ENCODE measurements at places on chromosomes 1 and 21.
A peak's percentile ranks its signal among the peaks of the same experiment; 100 is the strongest.

DNA sequence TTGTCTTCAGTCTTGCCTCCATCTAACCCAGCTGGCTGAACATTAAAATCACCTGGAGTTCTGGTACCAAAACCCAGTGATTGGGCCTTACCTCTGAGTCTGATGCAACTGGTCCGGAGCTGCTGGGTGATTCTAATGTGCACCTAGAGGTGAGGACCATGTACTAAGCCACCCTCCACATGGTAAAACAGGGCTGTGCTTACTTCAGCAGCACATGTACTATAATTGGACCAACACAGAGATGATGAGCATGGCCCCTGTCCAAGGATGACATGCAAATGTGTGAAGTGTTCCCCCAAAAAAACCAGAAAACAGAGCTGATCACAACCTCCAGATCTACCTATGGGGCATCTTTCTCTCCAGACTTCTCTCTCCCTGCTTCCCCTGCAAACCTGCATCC lies 37.0 kb downstream of the ELK4 start:
- DNase-seq = no peak

GRCh38 chr1:83800066-83800465 lies 198.9 kb downstream of the TTLL7 start:
- DNase-seq = no peak

DNA sequence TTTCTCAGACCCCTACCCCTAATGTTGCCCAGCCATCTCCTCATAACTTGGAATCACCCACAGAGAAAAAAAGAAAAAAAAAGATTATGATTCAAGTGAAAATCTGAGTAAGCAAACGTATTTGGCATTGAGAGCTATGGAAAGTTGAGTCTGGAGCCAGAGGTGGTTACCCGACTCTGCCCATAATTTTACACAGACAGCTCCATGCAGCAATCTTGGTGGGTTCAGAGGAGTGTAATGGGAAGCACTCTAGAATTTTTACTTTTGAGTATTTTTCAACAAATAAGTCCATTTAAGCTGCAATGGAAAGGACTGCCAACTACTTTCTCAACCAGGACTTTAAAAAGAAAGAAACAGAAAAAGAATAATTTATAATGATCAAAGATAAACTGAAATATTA lies 62.7 kb downstream of the ZC3H11B start:
- no peak for DNase-seq

- DNase-seq = no peak
Measured at GRCh38 chr1:241317676-241318075, 39.3 kb downstream of the RGS7 start.

GRCh38 chr1:25431955-25432719 lies 1.4 kb downstream of the MACO1 start:
- peak; percentile 28 for DNase-seq

DNA sequence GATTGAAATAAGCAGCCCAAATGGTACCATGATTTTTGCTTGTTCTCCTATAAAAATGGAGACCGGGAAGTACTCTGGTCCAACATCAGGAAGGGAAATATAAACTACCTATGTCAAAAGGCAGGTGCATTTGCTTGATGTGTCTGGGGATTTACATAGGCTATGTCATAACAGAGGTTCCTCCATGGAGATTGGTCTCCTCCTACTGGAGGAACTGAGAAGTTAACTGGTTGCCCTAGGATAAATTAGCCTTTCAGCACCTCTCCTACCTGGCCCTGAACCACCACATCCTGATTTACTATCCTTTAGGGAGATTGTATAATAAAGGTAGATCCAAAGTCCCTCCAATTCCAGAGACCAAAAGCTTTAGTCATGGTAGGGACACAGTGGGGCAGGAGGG lies 1109.3 kb upstream of the B3GALT2 start:
- peak; percentile 72 for DNase-seq

- DNase-seq = no peak
Measured at GRCh38 chr1:2163205-2163604, 31.4 kb downstream of the FAAP20 start.

GRCh38 chr21:34795548-34796180 lies 126.9 kb downstream of the CLIC6 start:
- DNase-seq = no peak

GRCh38 chr1:206841609-206842323 lies 23.7 kb upstream of the IL20 start:
- no peak for DNase-seq

DNA sequence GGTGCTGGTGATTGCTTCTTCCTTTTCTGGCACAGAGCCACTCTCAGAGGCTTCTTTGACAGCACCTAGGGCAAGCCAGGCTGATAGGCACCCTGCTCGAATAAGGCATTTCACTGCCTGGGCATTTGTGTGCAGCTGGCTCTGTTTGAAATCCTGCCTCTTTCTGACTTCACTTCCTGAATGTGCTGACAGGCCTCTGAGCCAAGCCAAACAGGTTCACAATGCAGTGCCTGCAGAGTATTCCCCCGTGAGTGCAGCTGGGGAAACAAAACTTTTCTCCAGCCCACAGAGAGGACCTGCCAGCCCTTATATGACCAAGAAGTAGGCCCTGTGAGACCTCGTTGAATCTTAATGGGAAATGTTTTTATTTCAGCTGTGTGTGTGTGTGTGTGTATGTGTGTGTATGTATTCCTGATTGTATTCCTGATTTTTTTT lies 10.4 kb downstream of the JUN start:
- DNase-seq = peak; percentile 40

GRCh38 chr1:49356594-49356993 lies 579.9 kb upstream of the BEND5 start:
- DNase-seq = no peak

DNA sequence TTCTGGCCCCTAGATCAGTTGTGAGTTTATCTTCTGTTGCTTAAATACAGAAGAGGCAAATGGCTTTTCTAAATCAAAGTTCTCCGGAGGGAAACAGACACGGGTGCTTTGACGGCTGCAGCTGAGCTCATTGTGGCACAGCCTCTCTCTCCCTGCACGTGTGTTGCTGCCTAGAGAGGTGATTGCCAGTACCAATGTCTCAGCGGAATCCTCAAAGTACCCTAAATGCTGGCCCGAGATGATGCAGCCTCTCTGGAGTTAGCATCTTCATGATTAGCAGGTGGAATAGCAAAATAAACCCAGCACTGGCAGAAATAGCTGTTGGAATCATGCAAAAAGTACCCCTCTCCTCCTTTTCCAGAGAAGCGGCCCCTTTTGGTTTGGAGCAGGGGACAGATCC lies 192.2 kb downstream of the PRDM2 start:
- DNase-seq = no peak

DNA sequence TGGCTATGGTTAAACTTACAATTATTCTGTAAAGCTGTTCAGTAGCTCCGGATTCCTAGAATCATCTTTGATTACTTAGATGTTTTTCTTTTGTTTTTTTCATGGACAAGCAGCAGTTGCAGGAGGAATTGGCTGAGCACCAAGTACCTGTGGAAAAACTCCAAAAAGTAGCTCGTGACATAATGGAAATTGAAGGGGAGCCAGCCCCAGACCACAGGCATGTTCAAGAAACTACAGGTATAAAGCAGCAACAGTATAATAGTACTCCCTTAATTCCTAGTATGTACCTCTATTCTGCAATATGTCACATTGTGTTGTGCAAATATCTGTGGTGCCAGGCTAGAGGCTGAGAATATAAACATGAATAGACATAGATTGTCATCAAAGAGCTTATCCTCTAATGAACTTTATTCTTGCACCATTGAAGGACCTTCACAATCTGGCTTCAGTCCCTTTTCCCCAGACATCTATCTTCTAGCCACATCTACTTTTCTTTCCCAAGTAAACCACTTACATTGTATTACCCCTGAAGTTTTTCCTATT lies 132.3 kb upstream of the BMP8A start:
- DNase-seq = peak; percentile 10

DNA sequence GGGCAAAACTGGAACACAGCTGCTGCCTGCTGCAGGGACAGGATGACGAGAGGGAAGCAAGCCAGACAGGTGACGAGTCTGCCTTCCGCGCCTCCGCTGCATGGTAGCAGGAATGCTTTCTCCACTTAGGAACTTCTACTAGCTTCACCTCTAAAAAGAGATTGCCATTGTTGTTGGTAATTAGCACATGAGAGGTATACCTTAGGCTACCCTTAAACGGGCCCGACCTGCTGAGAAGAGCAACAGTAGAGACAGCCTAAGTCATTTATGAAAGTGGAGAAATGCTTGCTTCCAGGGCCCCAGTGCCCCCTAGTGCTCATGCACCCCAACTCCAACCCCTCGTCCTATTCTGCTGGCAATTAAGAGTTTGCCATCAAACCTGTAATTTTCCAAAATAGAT lies 96.9 kb upstream of the AKT3 start:
- DNase-seq = peak; percentile 67

GRCh38 chr1:165914136-165914798 lies 86.9 kb downstream of the UCK2 start:
- DNase-seq = peak; percentile 87

- no peak for DNase-seq
Measured at GRCh38 chr1:176811511-176812288, 348.7 kb downstream of the PAPPA2 start.

GRCh38 chr1:181767001-181767708 lies 283.8 kb downstream of the CACNA1E start:
- no peak for DNase-seq

DNA sequence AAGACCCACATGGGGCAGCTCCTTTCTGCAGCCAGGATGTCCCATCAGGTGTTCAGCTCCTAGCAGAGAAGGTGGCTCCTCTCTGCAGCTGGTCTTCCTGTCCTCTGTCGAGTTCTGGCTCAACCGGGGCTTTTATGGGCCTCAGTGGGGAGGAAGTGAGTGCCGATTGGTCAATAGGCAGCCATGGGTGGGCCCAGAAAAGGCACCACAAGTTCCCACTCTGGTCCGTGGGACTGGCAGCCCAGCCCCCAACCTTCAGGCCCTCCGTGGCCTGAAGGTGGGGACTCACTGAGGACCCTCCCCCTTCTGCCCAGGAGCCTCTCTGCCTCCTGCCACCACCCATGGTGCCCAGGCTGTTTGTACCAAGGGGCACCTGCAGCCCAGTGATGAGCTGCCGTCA lies 161.7 kb upstream of the DUSP10 start:
- no peak for DNase-seq

GRCh38 chr1:41851589-41851988 lies 67.1 kb downstream of the HIVEP3 start:
- peak; percentile 71 for DNase-seq

- no peak for DNase-seq
Measured at GRCh38 chr1:40454873-40455272, 4.6 kb downstream of the ZFP69B start.

DNA sequence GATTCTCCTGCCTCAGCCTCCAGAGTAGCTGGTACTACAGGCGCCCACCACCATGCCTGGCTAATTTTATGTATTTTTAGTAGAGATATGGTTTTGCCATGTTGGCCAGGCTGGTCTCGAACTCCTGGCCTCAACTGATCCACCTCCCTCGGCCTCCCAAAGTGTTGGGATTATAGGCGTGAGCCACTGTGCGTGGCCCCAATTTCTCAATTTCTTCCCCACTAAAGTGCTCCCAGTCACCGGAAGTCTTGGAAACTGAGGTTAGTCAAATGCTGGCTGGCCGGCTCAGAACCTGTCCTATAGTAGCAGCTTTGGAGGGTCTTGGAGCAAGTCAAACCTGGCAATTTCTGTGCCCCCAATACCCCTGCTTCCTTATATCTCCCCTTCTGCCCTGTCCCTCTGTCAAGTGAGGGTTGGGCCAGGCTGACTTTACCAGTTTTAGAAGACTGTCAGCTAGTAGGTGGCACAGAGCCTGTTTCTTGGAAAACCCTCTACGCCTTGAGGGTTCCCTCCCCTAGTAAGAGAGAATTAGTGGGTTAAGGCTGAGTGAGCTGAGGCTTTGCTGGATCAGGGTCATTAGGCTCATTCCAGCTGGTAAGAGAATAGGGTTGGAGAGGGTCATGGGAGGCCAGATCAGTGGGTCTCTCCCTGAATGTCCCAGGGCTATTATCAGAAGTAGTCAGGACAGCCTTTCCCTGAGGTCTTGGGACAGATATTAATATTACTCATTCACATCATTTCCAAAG lies 8.3 kb upstream of the EPB41 start:
- no peak for DNase-seq

DNA sequence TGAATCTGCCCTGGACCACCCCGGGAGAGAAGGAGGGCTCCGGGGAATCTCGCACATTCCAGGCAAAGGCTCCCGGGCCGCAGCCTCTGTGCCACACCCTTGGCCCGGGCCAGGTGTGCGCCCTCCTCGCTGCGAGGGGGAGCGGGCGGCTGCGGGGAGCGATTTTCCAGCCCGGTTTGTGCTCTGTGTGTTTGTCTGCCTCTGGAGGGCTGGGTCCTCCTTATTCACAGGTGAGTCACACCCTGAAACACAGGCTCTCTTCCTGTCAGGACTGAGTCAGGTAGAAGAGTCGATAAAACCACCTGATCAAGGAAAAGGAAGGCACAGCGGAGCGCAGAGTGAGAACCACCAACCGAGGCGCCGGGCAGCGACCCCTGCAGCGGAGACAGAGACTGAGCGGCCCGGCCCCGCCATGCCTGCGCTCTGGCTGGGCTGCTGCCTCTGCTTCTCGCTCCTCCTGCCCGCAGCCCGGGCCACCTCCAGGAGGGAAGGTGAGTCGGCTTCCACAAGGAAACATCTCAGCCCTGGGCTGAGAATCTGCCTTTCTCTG lies at the start of gene LAMC2:
Gene LAMC2 (plus strand): TSS at position 324 of the 550 bp plus-strand sequence. CDS start 89 bp downstream, at position 413.
- peak; percentile 33 for DNase-seq

DNA sequence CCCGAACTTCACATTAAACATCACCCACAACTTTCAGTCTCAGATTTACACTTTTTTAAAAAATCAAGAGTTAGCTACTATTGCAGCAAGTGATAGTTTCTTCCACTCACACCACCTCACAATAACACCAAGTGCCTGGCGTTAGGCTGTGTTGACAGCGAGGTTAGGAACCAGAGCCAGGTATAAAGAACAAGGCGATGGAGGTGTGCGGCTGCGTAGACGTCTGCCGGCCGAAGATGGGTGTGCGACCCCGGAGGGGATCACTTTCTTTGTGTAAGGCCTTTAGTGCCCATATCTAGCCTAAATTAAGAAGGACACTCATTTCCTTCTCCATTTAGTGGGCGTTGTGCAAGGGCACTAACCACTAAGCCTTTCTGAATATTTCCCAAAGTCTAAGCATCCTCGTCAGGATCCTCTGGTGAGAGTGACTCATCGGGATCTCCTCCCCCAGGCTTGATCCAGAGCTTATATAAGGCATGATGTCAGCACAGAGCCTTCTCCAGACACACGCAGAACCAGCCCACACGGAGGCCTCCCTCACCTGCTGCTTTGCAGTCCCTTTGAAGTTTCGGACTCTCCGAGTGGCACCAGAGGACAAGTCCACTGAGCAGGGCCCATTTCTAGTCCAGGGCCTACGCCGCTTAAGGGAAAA lies 11.8 kb downstream of the NHLH2 start:
- DNase-seq = no peak
